ENCODE measurements at places on chromosomes 4 and X. TPM values are rescaled to one million over a fixed set of nuclear protein-coding genes. Genes with fewer than 3 reads are reported as not detected.

DNA sequence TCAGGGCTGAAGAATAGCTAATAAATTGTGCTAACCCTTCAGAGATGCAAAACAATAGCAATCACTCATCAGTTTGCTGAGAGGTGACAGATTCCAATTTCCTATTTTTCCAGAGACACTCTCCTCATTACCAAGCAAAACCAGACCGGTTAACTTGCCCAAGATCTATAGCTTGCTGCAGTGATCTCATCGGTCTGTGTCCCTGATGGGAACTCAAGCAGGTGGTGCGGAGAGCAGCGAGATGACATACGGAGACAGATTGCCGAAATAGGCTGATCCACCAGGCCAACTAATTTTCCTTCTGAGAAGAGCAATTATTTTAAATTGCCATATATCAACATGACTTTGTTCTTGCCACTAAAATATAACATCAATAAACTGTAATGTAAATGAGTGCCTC, 10.5 kb upstream of the DCHS2 start:
- H3K27ac ChIP-seq = no peak overlapping the region
- H3K4me3 ChIP-seq = no peak overlapping the region
- no peaks in the 10 kb centered on the region for H3K27me3 ChIP-seq
- no peaks in the 10 kb centered on the region for H3K4me1 ChIP-seq

- no peak overlapping the region for H3K4me3 ChIP-seq
- no peak overlapping the region for H3K27ac ChIP-seq
- no peaks in the 10 kb centered on the region for H3K4me1 ChIP-seq
- H3K27me3 ChIP-seq = no peaks in the 10 kb centered on the region
- DNase-seq = no peak
Measured at GRCh38 chrX:15848576-15848975, 6.0 kb downstream of the AP1S2 start.

DNA sequence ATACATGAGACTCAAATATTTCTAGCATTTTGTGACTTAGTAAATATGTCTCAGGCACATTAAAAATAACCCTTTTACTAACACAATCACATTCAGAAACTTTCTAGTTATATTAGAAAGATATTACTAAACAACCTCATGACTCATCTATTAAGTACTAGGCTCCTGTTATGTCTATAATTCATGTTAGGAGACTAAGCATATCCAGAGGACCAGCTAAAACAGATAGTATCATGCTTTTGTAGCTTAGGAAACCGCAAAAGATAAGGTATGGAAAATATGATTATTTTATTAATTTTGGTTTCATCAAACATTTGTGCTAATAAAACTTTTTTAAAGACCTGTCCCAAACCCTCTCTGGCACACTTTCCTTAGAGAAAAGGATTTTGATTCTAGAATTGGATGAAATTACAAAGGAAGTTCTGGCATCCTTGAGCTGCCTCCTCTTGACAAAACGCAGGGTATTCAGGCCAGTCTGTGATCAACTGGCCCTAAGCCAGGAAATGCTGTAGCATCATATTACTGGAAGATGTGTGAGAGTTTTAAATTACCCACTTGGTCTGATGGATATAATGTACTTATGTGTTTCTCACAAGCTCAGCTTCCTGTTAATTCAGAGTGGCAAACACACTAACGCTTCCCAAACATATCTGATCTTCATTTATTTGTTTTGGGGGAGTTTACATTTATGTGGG, 60.4 kb downstream of the NRK start:
- no peaks in the 10 kb centered on the region for H3K27me3 ChIP-seq
- no peak overlapping the region for H3K4me3 ChIP-seq
- no peaks in the 10 kb centered on the region for H3K36me3 ChIP-seq

DNA sequence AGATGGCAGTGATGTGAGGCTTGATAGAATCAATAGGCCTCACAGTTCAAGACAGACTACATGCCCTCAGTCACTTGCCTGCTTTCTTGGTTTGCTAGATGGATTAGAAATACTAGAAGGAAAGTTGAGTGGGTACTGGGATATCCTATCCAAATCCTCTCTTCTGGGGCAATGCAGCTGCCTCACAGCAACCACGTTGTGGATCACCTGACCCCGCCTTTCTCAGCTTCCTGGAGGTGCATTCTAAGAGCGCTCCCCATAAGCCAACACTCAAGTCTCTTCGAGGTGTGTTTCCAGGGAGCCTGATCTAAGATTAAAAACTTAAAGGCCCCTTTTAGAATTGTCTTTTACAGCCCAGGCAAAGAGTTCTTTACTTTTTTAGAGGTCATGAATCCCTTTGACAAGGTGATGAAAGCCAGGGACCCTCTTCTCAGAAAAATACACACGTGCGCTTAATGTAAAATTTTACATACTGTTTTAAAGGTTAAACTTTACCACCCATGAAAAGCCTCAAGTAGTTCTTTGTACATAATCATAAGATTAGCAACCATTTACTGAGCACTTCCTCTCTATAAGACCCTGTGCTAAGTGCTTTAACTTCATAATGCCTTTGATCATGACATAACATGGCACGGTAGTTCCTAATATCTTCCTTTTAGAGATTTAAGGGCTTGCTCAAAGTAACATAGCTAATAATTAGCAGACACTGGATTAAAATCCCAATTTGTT, 840 bp upstream of the RPL34 start:
- peaks cover 40% of the 10 kb centered on the region for H3K36me3 ChIP-seq
- H3K27ac ChIP-seq = no peak overlapping the region
- no peak for DNase-seq
- H3K27me3 ChIP-seq = no peaks in the 10 kb centered on the region
- H3K4me3 ChIP-seq = peak overlapping the region; percentile 94

DNA sequence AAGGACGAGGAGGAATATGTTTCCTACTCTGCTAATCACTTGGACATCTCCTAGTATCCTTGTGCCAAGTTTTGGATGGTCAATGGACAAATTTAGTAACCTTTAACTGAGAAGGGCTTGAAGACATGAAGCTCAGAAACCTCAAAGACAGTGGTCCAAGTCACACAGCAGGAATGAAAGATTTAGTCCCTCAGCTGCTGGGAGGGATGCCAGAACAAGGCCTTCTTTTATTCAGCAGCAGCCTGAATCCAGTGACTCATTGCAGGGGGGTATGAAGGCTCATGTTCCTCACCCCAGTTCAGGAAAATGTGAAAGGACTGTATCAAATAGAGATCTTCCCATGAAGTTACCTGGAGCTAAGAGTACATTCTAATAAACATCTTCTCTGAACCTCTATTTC, 214.9 kb upstream of the UGT8 start:
- no peaks in the 10 kb centered on the region for H3K4me1 ChIP-seq
- DNase-seq = no peak
- H3K4me3 ChIP-seq = no peak overlapping the region

- no peaks in the 10 kb centered on the region for H3K27me3 ChIP-seq
- H3K27ac ChIP-seq = no peak overlapping the region
- H3K4me3 ChIP-seq = no peak overlapping the region
Measured at GRCh38 chr4:155535802-155536454, 130.7 kb upstream of the GUCY1A1 start.

- no peaks in the 10 kb centered on the region for H3K27me3 ChIP-seq
- no peak for DNase-seq
- H3K4me3 ChIP-seq = no peak overlapping the region
- H3K36me3 ChIP-seq = no peaks in the 10 kb centered on the region
- no peak overlapping the region for H3K27ac ChIP-seq
Measured at GRCh38 chr4:48262926-48263325, 6.7 kb downstream of the TEC start.

- no peaks in the 10 kb centered on the region for H3K27me3 ChIP-seq
- H3K4me3 ChIP-seq = no peak overlapping the region
- H3K4me1 ChIP-seq = no peaks in the 10 kb centered on the region
- no peak overlapping the region for H3K27ac ChIP-seq
Measured at GRCh38 chr4:67685532-67685859, 15.5 kb downstream of the UBA6 start.

- H3K27ac ChIP-seq = no peak overlapping the region
- H3K4me1 ChIP-seq = 0 out of 2 replicates have a peak, but pooled peaks cover 2% of the 10 kb centered on the region
- no peak overlapping the region for H3K4me3 ChIP-seq
- H3K27me3 ChIP-seq = no peaks in the 10 kb centered on the region
- DNase-seq = no peak
- 0 out of 2 replicates have a peak, but pooled peaks cover 4% of the 10 kb centered on the region for H3K36me3 ChIP-seq
Measured at GRCh38 chrX:77788050-77788449, 2.0 kb upstream of the ATRX start.

DNA sequence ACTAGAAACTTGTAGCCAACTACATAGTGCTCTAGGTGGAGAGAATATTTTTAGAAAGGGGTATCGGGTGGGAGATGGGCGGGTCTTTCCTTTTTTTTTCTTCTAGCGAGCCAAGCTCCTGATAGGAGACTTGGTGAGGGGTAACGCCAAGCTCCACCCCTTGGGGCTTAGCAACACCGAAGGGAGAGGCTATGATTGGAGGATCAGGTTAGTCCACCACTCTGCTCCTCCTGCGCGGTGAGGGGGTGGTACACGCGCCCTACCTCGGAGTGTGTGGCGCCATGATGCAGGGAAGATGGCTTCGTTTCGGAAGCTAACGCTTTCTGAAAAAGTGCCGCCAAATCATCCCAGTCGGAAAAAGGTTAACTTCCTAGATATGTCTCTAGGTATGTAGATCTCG, at the start of gene LUZP4:
TSS of gene LUZP4 (plus strand) at position 251 of the 400 bp plus-strand sequence. CDS start at position 296, 45 bp downstream.
- H3K4me1 ChIP-seq = no peaks in the 10 kb centered on the region
- H3K36me3 ChIP-seq = no peaks in the 10 kb centered on the region
- no peak within 1 kb of the TSS for H3K27ac ChIP-seq
- no peak within 1 kb of the TSS for H3K4me3 ChIP-seq
- DNase-seq = no peak
- no peaks in the 10 kb centered on the region for H3K27me3 ChIP-seq

DNA sequence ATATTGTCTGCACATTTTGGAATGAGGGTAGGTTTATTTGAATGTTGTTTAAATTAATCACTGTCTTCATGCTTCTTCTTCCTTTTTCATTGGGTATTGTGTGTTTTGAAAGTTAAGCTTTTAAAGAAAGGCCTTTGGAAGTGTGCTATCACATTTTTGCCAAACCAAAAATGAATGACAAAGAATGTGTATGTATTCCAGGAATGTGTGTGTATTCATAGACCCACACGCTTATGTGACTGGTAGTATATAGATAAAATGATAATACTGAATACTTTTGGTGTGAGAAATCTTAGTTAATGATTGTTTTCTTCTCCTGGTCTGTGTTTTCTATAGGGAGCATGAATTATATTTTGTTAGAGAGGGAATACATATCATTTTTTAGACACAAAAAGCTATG, 404.4 kb downstream of the TLL1 start:
- H3K4me3 ChIP-seq = no peak overlapping the region
- H3K27ac ChIP-seq = no peak overlapping the region
- H3K27me3 ChIP-seq = no peaks in the 10 kb centered on the region
- H3K36me3 ChIP-seq = no peaks in the 10 kb centered on the region
- no peak for DNase-seq
- no peaks in the 10 kb centered on the region for H3K4me1 ChIP-seq

Gene CXXC4
- total RNA-seq = 4.2 TPM

Gene GLOD5
- total RNA-seq = not detected

Gene HS6ST2
- total RNA-seq = 4.8 TPM

Gene HAND2
- total RNA-seq = not detected

Gene PAK3
- total RNA-seq = 7.8 TPM

Data from H9 (cell line).